Type B pancreatic cell (in vitro differentiated cells): ENCODE measurements at places on chromosomes 3 and 15. TPM values are rescaled to one million over a fixed set of nuclear protein-coding genes. Genes with fewer than 3 reads are reported as not detected.

DNA sequence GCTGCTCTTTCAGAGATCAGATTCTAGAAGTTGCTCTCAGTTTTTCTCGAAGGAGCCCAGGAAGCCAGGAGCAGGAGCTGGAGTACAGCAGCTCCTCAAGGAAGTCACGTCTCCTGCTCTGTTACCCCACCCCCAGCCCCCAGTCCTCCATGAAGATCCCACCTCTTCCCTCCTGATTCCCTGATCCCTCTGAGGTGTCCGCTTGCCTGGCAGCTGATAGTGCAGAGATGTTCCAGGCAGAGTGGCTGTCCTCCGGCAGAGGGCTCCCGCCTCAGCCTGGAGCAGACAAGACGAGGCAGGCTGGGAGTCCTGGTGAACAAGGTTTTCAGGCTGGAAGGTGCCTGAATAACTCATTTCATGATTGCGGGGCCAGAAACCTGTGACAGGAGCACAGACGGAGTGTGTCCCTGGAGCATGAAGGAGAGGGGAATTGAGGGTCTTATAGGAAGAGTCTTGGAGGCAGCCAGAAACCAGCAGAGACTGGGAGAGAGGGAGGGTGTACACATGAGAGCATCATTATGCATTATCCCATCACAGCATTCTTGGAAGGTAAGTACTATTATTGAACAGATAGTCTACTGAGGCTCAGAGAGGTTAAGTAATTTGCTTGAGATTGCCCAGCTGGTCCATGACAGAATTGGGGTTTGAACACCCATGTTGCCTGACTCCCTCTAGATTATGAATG is 1.2 kb downstream of the HRH1 start:
- DNase-seq, result no peak

GRCh38 chr3:129439226-129439816 is 427 bp downstream of the MBD4 start:
- DNase-seq, result no peak

- no peak for DNase-seq
Observed at GRCh38 chr3:16908896-16909295, 24.1 kb downstream of the PLCL2 start.

DNA sequence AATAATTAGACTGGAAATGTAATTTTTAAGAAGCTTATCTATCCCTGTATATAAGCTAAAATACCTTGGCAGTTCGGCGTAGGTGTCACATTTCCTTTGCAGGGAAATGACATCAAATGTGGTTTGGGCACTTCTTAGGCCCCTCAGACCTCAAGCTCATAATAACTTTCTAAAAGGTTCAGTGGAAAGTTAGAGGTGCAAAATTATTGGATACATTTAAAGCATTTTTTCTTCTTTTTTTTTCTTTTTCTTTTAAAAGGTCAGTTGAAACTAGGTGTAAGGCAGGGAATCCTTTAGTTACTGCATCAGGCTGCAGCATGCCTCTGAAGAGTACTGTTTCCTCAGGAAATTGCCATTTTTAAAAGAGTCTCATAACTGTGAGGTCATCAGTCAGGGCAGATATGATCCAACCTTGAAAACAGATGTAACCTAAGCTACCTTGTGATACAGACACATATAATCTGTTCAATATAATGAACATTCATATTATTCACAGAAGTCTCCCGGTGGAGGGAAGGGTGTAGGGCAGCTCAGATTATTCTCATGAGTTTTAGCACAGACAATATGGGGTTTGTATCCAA is 4.8 kb downstream of the SACM1L start:
- DNase-seq, result no peak

DNA sequence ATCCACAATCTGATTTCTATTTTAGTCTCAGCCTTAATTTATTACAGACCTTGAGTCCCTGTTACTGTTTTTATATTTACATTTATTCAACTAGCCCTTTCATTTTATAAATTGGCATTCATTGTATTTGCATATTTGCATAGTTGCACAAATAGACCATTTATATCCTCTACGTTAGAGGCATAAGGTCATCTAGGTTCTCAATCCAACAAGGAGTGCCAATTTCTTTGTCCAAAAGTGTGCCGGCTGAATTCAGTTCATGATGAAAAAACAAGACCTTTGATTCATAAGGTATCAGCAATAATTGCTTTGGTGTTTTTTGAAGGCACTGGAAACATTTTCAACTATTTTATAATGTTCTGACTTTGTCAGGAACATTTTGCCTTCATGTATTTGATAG is 33.9 kb upstream of the NANOGP8 start:
- DNase-seq, result no peak

DNA sequence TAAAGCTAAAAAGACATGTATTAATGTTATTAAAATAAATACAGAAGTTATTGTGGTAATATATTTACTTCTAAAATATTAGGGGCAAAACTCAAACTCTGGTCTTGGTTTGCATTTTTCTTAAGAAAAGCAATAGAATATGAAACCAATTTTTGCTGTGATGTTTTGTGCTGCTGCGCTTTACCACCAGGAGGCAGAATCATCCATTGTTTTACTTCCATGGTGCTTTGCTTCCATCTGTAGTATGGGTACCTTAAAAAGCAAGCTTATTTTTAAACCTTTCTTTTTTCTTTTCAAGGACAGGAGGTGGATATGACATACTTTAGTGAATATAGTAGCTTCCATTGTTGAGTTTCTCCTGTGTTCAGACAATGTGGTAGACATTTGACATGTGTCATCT is 46.6 kb upstream of the MRPL3 start:
- no peak for DNase-seq

- no peak for DNase-seq
Observed at GRCh38 chr3:101703169-101703568, 16.7 kb upstream of the RPL24 start.

GRCh38 chr15:90348456-90348855 is 3.6 kb upstream of the ZNF774 start:
- no peak for DNase-seq

The PAQR5 gene
- total RNA-seq, result 7.8 and 22.3 TPM in 2 replicates

- no peak for DNase-seq
Observed at GRCh38 chr3:54861248-54862067, 66.4 kb downstream of the LRTM1 start.

GRCh38 chr15:78840661-78841375 is 29.6 kb upstream of the ADAMTS7 start:
- no peak for DNase-seq

GRCh38 chr3:159950156-159950898 is 38.3 kb upstream of the IL12A start:
- DNase-seq, result no peak

- no peak for DNase-seq
Observed at GRCh38 chr3:48952510-48953118, 34.0 kb downstream of the ARIH2 start.

The HTR3E gene
- total RNA-seq, result not detected in 2 replicates

DNA sequence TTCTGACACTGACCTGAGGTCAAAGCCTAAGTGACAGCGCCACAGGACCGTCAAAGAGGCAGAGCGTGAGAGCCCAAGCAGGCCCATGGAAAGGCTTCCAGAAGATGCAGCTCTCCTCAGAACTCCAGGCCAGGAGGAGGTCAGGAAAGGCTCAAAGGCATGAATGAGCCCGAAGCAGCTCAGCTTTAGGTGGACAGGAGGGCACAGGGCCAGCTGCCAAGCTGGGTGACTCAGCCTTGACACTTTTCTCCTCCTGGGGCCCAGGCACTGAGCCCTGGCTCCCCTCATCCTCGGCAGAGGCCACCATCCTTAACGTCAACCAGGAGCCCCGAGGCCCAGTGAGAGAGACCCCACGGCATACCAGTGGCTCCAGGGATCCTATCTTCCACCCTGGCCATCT is 62.9 kb downstream of the ADCY5 start:
- no peak for DNase-seq

DNA sequence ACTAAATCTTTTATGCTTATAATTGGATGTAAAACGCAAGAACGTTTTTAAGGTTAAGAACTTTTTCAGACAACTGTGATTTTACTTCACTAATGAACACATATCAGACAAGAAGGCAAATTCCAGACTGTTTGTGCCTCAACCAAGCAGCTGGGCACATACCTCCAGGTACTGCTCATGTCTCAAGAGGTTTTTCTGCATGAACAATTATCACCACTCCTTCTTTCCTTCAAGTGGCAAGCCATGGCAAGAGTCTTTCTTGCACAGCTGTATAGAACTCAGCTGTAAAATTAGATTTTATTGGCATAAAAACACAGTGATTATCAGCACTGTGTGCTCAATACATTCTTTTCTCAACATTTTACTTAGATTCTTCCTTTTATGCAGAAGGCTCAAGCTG is 64.3 kb downstream of the FNDC3B start:
- DNase-seq, result no peak

The GXYLT2 gene
- 6.3 and 25.8 TPM in 2 replicates for total RNA-seq

DNA sequence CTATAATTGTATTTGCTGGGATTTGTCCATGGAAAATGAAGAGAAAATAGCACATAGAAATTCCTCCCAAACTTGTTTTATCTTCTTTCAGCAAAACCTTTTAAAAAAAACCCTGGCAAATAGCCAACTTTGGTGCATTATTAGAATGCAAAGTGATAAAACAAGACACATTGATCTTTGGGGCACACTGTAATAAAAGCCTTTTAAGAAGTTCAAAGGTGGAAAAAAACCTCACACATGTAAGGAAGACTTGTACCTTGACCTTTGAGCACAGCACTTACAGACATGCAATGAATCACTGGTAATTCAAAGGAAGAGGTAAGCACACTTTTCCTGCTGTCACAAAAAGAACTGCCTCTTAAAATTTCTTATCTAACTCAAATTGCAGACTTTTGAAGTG is 8.0 kb upstream of the MORC1 start:
- DNase-seq, result no peak
